MM.1S (cell line): ENCODE measurements at places on chromosomes 7 and 10.

GRCh38 chr7:103622274-103622673 is 176.3 kb upstream of the SLC26A5 start:
- no peak for DNase-seq

DNA sequence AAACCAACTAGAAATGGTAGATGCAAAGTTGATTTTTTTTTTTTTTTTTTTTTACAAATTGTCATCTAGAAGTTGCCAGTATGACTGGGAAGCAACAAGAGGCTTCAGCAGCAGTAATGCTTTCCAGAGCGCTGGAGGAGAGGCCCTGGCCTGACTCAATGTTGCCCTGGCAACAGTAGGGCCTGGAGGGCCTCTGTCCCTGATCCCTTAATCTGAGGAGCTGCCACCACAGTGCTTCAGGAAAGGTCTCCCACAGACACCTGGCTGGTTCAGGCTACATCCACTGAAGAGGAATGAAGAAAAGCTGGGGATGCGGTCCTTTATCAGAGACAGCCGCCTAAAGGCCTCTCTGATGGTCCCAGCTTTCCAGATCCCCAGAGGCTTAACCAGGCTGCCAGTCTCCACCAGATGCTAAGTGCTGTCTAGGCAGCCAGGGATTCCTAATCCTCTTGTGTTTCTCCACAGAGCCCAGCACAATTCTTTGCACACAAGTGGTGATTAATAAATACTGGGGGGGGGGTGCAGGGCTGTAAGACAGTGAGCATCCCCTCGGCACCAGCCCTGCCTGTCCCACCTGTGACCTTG is 33.7 kb downstream of the ZNF777 start:
- DNase-seq, result no peak

DNA sequence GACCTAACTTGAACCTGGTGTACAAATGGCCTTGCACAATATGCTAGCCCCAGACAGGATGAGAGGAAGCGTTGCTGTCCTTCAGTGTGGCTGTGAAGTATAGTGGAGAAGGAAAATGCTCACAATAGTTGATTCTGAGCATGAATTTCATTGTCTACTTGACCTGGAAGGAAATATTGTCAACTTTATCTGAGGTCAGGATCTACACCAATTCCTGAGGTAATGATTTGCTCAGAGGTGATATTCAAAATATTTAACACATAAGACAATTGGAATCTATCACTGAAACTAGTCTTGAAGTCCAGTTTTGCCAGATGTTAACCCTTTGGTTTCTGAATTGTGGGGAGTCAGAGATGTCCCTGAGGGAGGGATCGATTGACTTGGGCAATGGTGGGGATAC is 20.9 kb upstream of the ICA1 start:
- DNase-seq, result no peak

DNA sequence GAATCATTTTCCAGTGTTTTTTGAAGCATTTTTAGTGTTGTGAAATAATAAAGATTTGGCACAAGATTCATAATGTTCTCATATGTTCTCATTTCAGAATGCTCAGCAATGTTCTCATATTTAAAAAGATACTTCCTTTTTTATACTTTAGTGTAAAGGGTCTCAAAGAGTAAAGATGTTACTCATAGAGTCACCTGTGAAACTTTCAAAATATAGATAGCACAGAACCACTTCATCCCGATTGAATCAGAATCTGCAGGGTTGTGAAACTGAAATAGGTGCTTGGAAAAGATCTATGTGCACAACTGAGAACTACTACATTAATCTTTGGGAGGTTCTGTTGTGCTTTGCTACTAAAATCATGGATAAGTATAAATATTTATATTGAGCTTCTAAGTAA is 144.7 kb downstream of the MDFIC start:
- DNase-seq, result no peak

DNA sequence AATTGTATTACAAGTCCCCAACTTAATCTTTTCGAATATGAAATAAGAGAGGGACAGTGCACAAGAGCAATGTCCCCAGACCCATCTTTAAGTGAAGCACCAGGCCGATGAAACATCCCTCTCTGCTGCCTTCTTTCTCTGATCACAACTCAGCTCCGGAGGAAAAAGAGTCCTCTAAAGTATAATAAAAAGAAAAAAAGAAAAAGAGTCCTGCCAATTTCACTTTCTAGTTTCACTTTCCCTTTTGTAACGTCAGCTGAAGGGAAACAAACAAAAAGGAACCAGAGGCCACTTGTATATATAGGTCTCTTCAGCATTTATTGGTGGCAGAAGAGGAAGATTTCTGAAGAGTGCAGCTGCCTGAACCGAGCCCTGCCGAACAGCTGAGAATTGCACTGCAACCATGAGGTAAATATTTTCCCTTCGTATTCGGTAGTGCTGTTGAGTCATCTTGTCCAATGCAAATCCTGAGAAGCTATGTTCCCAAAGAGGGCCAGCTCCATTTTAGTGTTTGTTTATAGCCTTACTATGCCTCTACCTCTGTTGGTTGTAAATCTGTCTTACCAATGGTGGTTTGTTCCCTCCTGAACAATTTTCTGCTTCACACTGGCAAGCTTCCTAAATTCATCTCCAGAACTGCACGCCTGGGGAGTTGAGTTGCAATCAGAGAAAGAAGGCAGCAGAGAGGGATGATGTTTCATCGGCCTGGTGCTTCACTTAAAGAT is at the start of gene IFIT2:
Gene IFIT2, plus strand, starts transcription at position 326 of the 725 bp plus-strand sequence. Its CDS starts 78 bp downstream, at position 404.
- peak; percentile 66 for DNase-seq

DNA sequence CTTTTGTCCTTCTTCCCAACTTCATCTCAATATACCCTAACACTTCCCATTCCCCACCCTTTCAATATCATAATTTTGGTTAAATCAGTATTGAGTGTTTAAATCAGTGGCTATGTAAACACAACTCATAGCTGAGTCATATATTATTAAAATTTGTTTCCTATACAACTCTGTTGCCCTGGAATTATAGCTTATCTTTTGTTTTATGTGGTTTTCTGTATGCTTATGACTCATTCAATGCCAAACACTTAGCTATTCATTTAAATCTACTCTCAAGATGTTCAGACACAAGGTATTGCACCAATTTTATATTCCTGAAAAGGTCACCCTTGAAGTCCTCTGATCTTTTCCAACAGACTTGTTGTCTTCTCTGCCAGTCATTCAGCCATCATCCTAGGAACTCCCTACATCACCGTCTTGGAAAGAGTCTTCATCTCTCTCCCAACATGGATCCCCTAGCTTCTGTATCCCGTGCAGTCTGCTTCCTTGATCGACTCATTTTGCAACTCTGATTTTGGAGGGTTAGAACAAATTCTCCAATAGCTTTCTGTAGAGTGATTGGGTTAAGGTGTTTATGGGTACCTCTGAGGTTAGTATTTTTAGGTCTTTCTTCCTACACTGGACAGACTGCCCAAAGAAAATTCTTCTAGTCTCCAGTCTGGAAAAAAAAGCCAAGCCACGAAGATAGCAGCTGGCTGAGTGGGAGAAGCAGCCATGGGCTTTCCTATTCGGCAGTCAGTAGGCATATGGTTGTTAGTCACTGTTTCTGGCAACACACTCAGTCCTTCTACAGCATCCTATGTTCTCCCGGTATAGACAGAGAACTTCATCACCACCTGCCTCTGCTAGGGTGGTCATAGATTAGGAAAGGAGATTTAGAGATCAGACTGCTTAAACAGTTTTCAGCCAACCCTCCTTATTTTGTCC is 102.1 kb downstream of the CRPPA start:
- no peak for DNase-seq

DNA sequence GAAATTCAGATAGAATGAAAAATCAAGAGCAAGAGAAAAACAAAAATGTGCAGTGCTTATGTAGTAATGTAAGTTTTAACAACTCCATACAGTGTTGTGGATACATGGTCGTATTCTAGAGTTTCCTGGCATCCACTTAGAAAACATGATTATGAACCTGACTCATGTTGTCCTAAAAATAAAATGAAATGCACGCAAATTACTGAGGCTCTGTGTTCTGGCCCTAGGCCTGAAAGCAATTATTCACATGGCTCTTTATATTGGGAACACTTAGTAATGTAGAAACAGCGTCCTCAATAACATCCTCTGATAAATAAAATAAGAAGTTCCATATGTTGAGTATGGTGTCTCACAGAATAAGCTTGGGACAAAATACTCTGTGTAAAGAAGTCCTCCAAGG is 200.2 kb upstream of the SEMA3E start:
- DNase-seq, result no peak

GRCh38 chr10:6603142-6604125 is 23.4 kb upstream of the PRKCQ start:
- no peak for DNase-seq

GRCh38 chr10:49458869-49459268 is 63.0 kb upstream of the DRGX start:
- peak; percentile 31 for DNase-seq

DNA sequence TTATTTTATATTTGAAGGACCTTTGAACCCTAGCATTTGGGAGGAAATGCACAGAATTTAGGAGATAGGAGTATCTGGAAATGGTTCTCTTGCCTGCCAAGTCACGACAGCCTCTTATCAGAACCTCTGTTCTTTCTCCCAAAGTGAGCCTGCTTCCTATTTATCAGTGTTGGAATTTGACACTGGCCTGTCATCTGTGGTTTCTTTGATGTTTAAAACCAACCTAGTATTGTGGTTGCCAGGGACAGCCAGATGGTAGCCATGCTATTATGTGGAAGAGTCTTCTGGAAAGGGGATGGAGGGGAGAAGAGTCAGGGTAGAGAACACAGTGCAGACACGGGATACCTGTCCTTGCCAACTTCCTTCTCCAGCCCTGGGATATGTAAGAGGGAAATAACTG is 21.1 kb downstream of the ZNF282 start:
- DNase-seq, result no peak

- DNase-seq, result no peak
Measured at GRCh38 chr7:91239171-91239604, 25.0 kb upstream of the FZD1 start.

DNA sequence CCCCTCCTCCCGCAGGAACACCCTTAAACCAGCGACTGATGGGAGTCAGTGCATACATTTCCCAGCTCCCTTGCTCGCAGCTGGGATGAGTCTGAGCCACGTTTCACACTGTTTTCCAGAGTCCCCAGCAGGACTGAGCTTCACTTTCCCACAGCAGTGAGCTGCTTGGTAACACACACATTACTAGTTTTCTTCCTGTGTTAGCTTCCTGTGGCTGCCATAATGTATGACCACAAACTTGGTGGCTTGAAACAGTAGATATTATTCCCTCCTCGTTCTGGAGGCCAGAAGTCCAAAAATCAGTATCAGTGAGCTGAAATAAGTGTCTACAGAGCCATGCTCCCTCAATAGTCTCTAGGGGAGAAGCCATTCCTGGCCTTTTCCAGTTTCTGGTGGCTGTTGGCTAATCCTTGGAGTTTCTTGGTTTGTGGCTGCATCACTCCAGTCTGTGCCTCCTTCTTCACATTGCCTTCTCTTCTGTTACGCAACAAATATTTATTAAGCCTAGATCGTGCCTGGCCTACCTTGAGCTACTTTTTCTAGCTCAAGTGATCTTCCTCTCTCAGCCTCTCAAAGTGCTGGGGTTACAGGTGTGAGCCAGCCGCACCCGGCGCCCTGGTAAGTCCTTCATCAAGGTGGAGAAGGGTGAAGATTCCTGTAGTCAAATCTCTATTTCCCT is 26.2 kb upstream of the CARD11 start:
- DNase-seq, result no peak

DNA sequence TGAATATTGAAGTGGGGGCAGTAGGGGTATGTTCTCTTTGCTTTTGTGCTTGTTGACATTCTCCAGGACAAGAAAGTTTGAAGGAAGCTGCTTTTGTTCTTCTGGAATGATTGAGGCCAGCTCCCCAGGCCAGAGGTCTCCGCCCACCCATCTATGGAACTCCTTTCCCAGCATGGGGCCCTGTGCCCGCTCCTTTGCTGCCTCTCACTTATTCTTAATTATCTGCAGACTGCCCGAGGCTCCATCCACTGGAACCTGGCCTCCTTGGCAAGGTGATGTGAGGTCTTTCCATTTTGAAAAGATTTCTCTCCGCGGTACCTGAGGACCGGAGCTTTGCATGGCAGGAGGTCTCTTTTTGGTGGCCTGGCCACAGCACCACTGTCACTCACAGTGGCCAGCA is 39.3 kb upstream of the MKI67 start:
- no peak for DNase-seq

GRCh38 chr10:15738270-15738925 is 18.7 kb upstream of the ITGA8 start:
- DNase-seq, result no peak

DNA sequence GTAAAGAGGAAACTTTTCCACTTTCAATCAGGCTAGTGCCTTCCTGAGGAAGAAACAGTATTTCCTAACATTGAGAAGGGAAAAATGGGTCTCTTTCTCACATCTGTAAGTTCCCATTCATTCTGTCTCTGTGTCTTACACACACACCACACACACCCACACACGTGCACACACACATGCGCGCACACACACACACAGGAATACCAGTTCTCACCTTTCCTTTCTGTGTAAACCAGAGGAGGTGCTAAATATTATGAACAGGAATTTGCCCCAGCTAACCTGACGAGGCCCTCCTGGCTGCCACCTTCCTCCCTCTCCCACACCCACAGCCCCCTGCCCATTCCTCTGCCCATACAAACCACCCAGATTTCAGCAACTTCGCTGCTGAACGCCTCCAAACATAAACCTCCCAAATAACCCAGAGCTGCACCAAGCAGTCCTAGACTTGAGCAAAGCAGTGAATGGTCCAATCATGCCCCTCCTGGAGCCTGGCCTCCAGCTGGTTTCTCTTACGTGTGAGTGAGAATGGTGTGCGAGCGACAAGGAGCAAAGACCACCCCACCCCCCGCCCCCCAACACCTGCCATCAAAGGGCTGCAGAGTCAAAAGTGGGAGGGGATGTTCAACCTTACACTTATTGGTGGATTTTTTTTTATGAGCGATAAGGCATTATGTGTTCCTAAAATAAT is 190.5 kb downstream of the HECW1 start:
- DNase-seq, result no peak

DNA sequence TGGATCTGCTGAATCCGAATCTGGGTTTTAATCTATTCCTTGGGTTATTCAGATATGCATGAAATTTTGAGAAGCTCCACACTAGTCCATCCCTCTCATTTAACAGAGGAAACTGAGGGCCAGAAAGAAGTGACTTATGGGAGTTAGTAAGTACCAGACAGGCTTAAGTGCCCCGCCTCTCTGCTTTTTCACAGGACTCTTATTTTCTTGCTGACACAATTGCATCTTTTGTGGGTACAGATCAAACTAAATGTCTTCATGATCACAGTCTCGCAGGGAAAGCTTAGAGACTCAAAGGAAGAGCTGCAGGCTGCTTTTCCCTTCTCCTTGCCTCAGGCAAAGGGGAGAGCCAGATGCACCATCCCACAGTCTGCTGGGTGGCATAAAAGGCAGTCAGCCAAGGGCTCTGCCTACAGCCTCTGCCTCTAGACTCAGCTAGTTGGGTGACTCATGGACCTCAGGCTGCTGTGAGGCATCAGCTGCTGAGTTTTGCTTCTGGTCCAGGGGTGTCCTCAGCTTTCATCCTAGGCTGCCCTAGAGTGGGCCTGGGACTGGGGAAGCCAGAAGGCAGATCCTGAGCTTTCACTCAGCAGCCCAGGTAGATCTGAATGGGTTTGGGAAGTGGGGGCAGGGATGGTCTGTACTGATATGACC is 11.6 kb downstream of the GOLGA7B start:
- no peak for DNase-seq
